Caco-2 (cell line): ENCODE measurements at places on chromosomes 6 and 20. TPM values are rescaled to one million over a fixed set of nuclear protein-coding genes. Genes with fewer than 3 reads are reported as not detected.

GRCh38 chr6:89047473-89047872 lies 33.1 kb upstream of the PNRC1 start:
- DNase-seq = peak; percentile 22

GRCh38 chr20:11084508-11084907 lies 410.7 kb upstream of the JAG1 start:
- DNase-seq = no peak

GRCh38 chr6:28922821-28923317 lies 916 bp downstream of the TRIM27 start:
- DNase-seq = no peak

DNA sequence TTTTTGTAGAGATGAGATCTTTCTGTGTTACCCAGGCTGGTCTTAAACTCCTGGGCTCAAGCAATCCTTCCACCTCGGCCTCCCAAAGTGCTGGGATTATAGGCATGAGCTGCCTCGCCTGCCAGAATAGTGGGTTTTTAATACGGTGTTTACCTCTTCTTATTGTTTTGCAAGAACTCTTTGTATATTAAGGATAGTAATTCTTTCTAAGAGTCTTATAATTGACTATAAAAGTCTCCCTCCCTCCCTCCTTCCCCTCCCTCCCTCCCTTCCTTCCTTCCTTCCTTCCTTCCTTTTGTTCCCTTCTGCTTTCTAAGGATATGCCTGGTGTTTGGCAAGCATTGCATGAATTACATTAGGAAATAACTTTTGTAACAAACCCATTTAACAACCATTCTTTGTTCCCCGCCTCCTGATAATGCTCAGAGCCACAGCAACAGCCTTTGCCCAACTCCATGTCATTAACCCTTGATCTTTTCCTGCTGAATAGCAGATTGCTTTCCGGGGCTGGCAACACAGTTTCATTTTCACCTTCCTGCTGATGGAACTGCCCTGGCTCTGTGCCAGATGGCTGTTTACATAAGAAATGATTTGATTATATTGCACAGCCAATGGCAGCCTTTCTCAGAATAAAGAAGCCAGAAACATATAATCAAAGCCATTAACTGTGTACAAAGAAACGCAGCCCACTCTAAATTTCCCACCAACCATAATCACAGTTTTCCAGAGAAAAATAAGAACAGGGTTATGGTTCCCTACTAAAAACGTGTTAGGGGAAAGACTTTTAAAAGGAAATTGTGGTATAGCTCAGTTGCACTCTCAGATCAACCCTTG lies 143.7 kb upstream of the PTPN1 start:
- DNase-seq = peak; percentile 93

The KIF6 gene
- total RNA-seq = not detected in 2 replicates

DNA sequence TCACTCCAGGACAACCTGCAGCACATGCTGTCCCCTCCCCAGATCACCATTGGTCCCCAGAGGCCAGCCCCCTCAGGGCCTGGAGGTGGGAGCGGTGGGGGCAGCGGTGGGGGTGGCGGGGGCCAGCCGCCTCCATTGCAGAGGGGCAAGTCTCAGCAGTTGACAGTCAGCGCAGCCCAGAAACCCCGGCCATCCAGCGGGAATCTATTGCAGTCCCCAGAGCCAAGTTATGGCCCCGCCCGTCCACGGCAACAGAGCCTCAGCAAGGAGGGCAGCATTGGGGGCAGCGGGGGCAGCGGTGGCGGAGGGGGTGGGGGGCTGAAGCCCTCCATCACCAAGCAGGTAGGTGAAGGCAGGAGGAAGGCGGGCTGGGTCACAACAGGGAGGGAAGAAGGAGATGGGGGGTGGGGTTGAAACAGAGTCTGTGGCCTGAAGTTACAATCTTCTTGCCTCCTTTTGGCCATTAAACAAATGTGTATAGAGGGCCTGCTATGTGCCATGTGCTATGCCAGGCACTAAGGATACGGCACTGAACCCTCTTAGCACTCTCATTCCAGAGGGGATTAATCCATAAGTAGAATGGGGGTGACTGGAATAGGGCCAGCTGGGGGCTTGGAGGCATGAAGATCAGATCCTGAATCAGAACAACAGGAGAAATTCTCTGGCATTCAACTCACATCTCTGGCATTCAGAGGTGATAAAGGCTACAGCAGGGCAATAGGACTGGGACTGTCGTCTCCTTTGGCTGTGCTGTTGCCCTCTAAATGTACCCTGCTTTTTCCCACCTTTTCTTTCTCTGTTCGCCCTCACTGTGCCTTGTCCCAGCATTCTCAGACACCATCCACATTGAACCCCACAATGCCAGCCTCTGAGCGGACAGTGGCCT lies 10.5 kb upstream of the ZBTB9 start:
- DNase-seq = no peak

The CD164 gene
- total RNA-seq = 224 and 228 TPM in 2 replicates

The DLK2 gene
- total RNA-seq = 0.75 and 1.2 TPM in 2 replicates

GRCh38 chr6:161050134-161050765 lies 58.7 kb downstream of the MAP3K4 start:
- no peak for DNase-seq

GRCh38 chr20:10595985-10596384 lies 77.8 kb downstream of the JAG1 start:
- no peak for DNase-seq

DNA sequence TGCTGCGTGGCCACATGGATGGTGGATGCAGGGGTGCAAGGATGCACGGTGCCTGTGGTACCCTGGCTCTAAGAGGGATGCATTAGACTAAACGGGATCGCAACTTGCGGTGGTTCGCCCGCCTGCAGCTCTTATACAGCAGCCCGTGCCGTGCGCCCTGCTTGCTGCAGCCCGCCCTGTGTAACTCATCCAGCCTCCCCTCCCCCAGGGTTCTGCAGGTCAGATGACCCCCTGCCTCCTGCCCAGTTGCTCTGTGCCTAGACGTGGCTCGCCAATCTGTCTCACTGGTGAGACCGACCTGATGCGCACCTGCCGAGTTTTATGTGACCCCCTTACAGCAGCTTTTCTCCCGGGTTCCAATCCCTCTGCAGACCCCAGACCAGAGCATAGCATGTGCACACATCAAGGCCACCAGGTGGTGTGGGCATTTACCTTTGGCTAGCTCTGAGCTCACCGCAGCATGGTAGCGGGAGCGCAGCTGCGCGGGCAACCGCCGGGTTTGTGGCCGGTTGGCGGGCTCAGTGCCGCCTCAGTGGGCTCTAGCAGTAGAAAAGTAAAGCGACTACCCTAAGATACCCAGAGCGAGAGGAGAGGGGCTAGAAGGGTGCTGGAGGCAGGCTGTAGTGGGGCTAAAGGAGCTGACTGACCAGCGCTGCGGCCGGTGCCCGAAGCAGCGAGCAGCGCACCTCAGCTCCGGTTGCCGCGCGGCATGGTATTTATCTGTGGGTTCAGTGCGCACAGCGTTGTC lies 693 bp upstream of the GNAS-AS1 start:
- DNase-seq = no peak

GRCh38 chr6:70059039-70059719 lies 192.8 kb downstream of the COL19A1 start:
- no peak for DNase-seq

GRCh38 chr20:1381753-1382591 lies 10.9 kb downstream of the FKBP1A start:
- DNase-seq = no peak

DNA sequence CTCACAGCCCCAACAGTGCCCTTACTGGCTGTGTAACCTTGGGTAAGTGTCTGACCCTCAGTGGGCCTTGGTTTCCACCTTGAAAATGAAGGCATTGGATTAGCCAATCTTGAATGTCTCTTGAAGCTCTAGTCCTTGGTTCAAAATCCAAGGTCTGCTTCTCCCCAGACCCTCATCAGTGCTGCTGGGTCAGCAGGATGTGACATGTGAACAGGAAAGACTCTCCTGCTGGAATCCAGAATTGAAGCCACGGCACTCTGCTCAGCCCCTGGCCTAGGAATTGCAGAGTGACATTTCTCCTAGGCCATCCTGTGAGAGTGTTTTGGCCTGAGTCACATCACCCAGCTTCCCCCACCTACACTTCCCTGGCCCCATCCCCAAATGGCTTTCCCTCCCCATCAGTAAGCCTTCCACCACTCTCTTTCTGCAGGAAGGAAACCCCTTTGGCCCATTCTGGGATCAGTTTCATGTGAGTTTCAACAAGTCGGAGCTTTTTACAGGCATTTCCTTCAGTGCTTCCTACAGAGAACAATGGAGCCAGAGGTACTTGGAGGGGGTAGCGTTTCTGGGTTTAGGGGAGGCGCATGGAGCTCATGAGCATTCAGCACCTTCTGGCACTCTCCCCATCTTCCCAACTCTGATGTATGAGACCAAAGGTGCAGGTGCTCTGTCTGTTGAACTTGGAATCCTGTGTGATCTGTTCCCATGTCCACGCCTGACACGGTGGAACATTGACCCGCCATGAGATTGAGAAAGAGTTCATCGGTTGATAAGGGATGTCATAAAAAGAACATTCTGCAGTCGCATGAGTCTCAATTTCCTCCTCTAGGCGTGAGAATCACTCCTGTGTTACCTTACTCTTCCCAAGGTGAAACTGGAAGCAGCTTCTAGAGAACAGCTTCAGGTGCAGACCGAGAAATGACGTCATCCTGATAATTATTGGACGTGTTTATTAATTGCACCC lies 8.8 kb downstream of the POFUT1 start:
- no peak for DNase-seq

- no peak for DNase-seq
Measured at GRCh38 chr20:43717616-43717995, 9.2 kb downstream of the GTSF1L start.

The SCRT2 gene
- not detected in 2 replicates for total RNA-seq

The CGAS gene
- 23.8 and 24.8 TPM in 2 replicates for total RNA-seq

DNA sequence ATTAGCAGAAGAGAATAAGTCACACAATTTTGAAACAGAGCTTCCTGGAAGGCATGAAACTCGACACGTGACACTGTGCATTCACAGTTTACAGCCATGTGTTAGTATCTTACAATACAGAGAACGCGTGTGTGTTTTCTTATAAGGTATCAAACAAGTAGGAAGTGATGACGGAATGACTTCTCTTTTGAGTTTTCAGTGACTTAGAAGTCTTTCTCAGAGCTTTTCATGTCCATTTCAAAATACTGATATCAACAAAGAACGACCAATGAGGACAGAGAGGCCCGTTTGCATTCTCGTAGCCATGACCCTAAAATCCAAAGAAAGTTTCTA lies 36.6 kb upstream of the DUSP22 start:
- DNase-seq = no peak

The FERMT1 gene
- 30.1 and 34.7 TPM in 2 replicates for total RNA-seq

The BCAS1 gene
- 1.2 and 2.0 TPM in 2 replicates for total RNA-seq

- no peak for DNase-seq
Measured at GRCh38 chr6:46967826-46968349, 46.1 kb upstream of the ADGRF5 start.

- DNase-seq = no peak
Measured at GRCh38 chr6:160156842-160157241, 35.2 kb downstream of the SLC22A1 start.

GRCh38 chr6:145714731-145715130 lies 20.6 kb downstream of the EPM2A start:
- no peak for DNase-seq

DNA sequence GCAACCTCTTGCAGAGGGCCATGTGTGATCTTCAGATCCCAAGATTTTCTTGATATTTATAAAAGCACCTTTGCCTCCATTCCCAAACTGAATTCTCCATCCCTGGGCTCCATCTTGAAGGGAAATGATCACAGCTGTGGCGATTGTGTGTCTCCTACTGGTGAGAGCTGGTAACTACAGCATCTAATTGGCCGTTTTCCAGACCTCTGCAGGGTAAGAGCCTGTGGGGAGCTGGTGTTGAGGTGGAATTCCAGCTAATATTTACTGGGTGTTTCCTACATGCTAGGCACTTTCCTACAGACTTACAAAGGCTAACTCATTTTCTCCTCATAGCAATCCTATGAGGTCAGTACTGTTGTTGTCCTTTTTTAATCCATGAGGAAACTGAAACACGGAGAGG lies 59.2 kb upstream of the FNDC1 start:
- DNase-seq = no peak

DNA sequence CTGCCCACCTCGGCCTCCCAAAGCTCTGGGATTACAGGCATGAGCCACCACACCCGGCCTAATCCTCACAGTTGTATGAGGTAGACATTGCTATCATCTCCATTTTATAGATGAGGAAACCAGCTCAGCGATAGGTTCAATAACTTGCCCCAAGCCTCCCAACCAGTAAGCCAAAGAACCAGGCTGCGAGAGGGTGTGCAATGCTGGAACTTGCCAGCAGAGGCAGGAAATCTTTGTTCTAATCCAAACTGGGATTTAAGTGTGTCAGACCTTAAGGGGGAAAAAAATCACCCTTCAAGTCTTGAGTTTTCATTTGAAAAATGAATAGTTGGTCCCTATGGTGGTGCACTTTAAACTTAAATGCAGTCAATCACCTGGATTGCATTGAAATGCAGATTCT lies 20.1 kb upstream of the RNGTT start:
- no peak for DNase-seq

GRCh38 chr20:19457611-19458010 lies 245.2 kb downstream of the SLC24A3 start:
- no peak for DNase-seq

DNA sequence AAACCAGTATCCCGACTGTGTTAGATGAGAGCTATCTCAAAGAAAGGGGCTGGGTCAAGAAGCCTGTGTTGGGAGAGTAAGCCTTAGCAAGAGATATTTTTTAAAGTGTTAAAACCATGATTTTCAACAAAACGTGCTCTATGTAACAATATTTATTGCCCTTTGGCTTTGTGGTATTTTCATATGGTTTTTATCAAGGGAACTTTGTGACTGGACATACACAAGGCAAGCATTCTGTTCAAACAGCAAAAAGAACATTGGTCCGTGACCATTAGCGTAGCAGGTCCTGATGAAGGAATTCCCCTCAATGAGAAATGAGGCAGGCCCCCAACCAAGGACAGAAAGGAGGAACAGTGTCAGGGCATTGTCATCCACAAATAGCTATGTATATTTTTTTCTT lies 222.6 kb downstream of the MYLK4 start:
- DNase-seq = no peak

GRCh38 chr6:55174211-55175026 lies at the start of gene HCRTR2:
Gene HCRTR2, plus strand, starts transcription at chr6:55174515. Its CDS starts 73 bp downstream, at chr6:55174588.
- DNase-seq = no peak

DNA sequence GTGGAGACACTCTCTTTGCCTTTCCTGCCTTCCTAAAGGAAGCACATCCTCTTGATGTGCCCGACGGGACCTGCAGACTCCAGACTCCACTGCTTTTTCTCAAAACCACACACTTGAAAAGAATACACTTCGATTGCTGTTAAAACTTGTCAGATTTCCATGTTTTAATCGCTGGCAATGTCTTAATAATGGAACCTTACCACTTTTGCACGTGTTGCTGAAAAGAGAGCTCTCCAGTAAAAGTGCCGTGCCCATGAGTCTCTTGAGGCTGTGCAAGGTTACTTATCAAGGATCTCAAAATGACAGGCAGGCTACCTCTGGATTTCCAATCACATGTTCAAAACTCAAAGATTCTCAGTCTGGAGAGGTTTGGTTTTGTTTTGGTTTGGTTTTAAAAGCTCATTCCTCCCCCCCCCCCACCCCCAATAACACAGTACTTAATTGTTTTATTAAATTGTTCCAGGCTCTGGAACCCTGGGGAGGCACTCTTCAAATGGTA lies 12.0 kb upstream of the TFAP2A start:
- DNase-seq = no peak

DNA sequence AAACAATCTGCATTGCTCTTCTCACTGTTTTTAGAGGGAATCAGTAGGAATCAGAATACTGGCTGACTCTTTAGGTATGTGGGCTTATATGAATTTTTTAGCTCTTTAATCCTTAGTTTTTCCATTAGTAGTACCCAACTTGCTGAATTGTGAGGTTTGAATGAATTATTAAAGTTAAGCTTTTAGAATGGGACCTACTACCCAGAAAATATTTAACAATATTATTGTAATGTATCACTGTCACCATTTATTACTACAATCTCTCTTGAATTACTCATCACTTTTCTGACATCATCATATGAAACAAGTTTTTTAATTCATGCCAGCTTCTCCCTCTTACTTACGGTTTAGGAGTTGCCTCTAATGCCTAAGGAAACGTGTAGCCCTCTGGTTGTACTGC lies 212.7 kb downstream of the BCKDHB start:
- DNase-seq = no peak
